H1 (cell line): ENCODE measurements at places on chromosomes 1 and 21.

GRCh38 chr1:226827968-226828513 lies 42.4 kb upstream of the PSEN2 start:
- no peaks in the 10 kb centered on the region for H3K27me3 ChIP-seq
- DNase-seq: peak; percentile 78
- no peaks in the 10 kb centered on the region for H3K36me3 ChIP-seq
- no peak overlapping the region for H3K27ac ChIP-seq
- no peak overlapping the region for H3K4me3 ChIP-seq

DNA sequence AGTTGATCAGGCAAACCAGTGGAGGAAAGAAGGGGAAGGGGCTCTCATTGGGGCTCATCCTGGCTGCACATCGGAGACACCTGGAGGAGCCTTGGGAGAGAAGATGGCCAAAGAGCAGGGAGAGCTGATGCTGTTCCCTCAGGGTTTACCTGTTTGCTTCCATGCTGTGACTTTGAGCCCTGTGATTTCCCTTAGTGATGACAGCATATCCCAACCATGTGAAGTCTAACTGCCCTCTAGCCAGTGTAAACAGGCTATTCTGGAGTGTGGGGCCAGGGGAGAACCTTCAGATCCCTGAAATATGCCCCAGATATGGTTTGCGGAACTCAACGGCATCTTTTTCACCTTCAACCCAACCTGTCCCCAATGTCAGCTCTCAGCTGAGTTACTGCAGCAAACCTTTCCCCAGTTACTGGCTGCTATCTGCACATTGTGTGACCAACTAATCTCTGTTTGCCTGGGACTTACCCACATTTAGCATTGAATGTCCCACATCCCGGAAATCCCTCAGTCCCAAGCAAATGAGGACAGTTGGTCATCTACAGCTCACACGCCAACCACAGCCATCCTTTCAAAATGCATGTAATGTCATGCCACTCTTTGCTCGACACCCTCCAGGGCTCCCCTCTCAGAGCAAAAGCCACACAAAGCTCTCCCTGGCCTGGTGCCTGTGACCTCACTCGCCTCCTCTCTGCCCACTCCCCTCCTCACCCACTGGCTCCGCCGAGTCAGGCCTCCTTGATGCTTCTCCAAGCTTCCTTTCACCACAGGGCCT lies 242.3 kb downstream of the KCNJ6 start:
- H3K27ac ChIP-seq: no peak overlapping the region
- H3K4me1 ChIP-seq: no peaks in the 10 kb centered on the region
- no peak for DNase-seq
- H3K36me3 ChIP-seq: no peaks in the 10 kb centered on the region

DNA sequence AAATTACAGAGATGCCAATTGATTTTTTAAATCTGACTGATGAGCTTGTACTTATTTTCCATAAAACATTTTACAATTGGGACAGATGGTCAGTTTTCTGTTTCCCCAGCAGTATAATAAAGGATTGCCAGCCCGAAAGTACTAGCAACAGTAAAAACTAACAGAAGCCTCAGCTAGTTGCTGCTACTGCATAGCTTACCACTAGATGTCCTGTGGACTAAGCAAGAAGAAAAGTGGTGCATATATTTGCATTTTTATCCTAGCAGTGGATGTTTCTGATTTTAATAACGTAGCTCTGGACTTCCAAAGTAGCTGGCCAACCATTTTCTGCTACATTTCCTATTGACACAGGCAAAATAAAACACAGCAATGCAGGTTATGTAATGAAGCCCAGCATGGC lies 241.5 kb downstream of the BARHL2 start:
- H3K4me1 ChIP-seq: no peaks in the 10 kb centered on the region
- no peak overlapping the region for H3K4me3 ChIP-seq
- H3K27ac ChIP-seq: no peak overlapping the region
- no peaks in the 10 kb centered on the region for H3K27me3 ChIP-seq

DNA sequence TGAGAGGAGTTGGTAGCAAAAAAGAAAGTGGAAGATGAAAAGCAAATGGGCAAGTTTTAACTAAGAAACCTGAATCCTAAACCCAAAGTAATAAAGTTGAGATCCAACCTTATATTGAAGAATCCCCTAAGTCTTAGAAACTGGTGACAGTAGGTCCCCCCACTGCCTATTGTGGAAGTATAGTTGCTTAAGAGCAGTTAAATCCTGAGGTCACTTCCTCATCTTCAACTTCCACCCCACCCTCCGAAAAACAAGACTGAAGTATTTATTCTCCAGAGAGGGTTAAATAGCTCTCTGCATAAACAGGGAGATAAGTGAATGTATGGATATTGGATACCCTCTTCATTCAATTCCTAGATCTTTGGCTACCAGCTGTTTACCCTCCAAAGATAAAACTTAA lies 3.3 kb upstream of the DSTYK start:
- no peaks in the 10 kb centered on the region for H3K36me3 ChIP-seq
- H3K4me1 ChIP-seq: peaks cover 2% of the 10 kb centered on the region
- no peaks in the 10 kb centered on the region for H3K27me3 ChIP-seq
- H3K4me3 ChIP-seq: no peak overlapping the region
- DNase-seq: no peak

GRCh38 chr1:162305969-162306368 lies 70.7 kb downstream of the SPATA46 start:
- H3K36me3 ChIP-seq: no peaks in the 10 kb centered on the region
- no peak overlapping the region for H3K27ac ChIP-seq
- H3K27me3 ChIP-seq: no peaks in the 10 kb centered on the region
- H3K4me1 ChIP-seq: peaks cover 4% of the 10 kb centered on the region
- no peak overlapping the region for H3K4me3 ChIP-seq
- no peak for DNase-seq

DNA sequence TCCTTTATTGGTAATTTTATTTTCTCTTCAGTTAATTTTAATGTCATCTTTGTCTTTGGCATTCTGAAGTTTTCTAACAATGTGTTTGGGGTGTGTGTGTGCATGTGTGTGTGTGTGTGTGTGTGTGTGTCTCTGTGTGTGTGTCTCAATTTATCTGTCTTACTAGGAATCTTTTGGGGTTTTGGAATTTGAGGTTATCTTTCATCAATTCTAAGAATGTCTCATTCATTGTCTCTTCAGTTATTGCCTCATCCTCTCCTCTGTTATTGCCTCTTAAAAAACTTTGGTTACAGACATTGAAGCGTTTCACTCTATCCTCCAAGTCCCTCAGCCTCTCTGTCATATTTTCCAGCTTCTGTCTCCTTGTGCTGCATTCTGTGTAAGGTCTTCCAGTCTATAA lies 18.1 kb upstream of the SAMD13 start:
- H3K4me1 ChIP-seq: no peaks in the 10 kb centered on the region
- no peak overlapping the region for H3K4me3 ChIP-seq
- no peak overlapping the region for H3K27ac ChIP-seq
- H3K36me3 ChIP-seq: peaks cover under 1% of the 10 kb centered on the region; the same call in 1 of the 2 replicates
- no peaks in the 10 kb centered on the region for H3K27me3 ChIP-seq
- no peak for DNase-seq

DNA sequence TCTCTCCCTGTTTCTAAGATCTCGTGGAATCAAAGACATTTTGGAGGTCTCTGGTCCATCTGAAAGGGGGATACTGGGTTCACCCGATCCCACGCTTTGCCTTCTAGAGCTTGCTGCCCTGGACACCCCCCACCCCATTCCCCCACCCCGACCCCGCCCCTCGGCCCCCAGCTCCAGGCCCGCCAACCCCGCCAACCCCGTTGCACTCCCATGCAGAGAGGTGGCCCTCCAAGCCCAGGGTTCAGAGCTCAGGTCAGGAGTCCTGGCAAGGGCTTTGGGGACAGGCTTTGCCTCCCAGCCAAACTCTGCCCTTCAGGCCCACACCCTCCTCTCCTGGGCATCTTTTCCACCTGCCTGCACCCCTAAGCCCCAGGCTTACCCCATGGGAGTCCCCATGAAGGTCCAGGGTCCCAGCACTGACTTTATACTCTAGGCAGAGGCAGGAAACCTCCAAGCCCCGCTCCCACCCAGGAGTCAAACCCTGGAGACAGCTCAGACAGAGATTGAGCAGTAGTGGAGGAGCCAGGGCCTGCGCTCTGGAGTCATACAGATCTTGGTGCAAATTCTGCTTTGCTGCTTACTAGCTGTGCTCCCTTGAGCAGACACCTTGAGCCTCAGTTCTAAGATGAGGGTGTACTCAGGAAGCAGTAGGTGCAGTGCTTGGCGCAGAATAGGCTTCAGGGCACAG lies 155.9 kb downstream of the FOXD2 start:
- no peaks in the 10 kb centered on the region for H3K36me3 ChIP-seq
- H3K4me1 ChIP-seq: peaks cover 3% of the 10 kb centered on the region
- DNase-seq: no peak
- H3K4me3 ChIP-seq: peak overlapping the region; percentile 27; the same call in 1 of the 2 replicates
- no peak overlapping the region for H3K27ac ChIP-seq
- H3K27me3 ChIP-seq: peaks cover 20% of the 10 kb centered on the region

DNA sequence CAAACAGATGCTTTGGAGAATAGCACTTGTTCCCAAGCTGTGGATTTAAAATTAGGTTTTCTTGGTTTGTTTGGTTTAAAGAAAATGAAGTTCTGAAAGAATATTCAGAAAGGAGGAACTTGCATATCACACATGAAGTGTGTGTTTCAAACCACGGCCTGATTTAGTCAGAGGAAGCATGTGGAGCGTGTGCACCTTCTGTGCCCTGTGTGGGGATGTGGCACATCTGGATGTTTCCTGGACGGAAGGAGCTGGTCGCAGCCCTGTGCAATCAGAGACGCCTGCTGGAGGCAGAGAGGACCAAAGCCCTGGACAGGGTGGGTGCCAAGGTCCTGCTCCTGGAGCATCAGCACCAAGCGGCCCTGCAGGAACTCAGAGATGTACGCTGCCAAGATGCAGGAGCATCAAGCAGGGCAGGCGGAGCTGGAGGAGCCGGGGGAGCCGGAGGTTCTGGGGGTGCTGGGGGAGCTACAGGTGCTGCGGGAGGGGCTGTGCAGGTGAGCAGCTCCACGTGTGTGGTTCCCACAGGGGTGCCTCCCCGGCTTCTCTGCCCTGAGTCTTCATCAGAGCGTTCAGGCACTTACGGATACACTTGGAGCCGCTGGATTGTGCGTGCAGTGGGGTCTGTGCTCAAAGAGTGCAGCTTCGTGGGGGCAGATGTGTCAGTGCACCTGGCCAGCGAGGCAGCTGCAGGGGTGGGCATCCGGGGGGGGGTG lies 45.7 kb downstream of the PCNT start:
- no peak overlapping the region for H3K27ac ChIP-seq
- H3K4me3 ChIP-seq: no peak overlapping the region
- DNase-seq: no peak

DNA sequence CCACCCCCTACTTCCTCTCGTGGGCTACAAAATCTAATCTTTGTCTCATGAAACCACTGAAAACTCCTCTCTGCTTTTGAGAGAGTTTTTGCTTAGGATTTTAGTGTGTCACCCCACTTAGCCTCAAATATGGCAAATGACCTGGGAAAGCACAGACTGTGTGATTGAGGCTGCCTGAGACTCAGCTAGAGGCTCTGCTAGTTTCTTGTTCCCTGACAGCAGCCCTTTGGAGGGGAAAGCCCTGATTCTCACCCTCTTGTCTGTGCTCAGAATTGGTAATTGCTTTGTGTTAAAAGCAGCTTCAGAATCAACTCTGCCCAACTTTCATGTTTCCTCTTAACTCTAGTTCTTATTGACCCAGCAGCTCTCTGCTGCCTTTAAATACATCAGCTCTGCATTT lies 85.6 kb upstream of the ZP4 start:
- DNase-seq: no peak
- H3K4me3 ChIP-seq: no peak overlapping the region
- no peak overlapping the region for H3K27ac ChIP-seq
- H3K4me1 ChIP-seq: no peaks in the 10 kb centered on the region
- H3K36me3 ChIP-seq: no peaks in the 10 kb centered on the region
